ENCODE measurements at places on chromosomes 2 and 18.

GRCh38 chr2:28305202-28305601 lies 87.5 kb upstream of the FOSL2 start:
- DNase-seq: no peak

- DNase-seq: no peak
Observed at GRCh38 chr2:1698188-1698945, 45.9 kb downstream of the PXDN start.

- DNase-seq: no peak
Observed at GRCh38 chr2:27354597-27354927, 2.0 kb downstream of the GTF3C2 start.

GRCh38 chr2:235045336-235045972 lies 93.6 kb downstream of the SH3BP4 start:
- no peak for DNase-seq

DNA sequence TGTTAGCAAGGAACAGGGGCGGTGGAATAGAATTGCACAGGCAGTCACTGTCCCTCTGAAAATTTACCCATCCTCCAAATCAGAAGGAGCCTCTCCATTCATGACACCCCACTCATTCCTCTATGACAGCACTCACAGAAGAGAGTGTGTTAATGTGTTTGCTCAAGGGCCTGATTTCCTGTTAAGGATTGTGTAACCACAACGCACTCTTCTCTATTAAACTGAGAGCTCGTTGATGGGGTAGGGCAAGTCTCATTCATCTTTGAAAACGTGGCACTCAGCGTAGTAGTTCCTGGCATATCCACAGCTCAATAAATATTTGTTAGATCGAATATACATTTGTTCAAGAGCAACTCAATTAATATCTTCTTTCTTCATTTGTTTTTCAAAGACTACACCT lies 106.4 kb downstream of the VAPA start:
- no peak for DNase-seq

DNA sequence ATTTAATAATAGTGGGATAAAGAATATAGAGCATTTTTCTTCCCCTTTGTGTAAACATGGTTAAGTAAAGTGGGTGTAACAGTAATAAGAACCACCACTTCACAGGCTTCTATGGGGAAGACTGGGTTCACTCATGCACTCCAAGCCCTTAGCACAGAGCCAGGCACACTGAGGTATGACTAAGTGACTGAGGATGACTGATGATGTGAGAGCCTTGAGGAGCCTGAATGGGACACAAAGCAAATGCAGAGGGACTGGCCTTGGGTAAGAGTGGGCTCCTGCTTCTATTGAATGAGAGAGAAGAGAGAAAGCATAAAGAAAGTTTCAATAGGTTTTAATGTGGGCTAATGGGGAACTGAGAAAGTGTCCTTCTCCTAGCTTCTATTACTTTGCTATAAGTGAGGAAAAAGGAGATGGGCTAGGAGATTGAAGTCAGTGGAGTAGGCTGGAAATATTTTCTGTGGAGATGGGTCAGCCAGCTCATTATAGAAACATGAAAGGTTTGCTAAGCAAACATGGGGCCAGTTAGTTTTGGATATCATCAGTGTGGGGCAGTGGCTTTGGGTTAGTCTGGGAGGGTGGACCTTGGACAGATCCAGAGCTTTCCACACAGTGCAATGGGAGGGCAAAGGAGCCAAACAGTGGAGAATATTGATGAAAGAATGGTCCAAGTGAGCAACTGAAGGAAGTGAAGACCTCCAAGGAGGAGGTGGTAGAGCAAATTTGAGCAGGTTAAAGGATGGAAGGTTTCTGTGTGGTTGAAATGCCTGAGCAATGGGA lies 20.6 kb downstream of the IL1F10 start:
- DNase-seq: no peak

- no peak for DNase-seq
Observed at GRCh38 chr18:48702346-48703027, 163.7 kb downstream of the CTIF start.

GRCh38 chr2:170300993-170301392 lies 123.0 kb downstream of the MYO3B start:
- DNase-seq: no peak

DNA sequence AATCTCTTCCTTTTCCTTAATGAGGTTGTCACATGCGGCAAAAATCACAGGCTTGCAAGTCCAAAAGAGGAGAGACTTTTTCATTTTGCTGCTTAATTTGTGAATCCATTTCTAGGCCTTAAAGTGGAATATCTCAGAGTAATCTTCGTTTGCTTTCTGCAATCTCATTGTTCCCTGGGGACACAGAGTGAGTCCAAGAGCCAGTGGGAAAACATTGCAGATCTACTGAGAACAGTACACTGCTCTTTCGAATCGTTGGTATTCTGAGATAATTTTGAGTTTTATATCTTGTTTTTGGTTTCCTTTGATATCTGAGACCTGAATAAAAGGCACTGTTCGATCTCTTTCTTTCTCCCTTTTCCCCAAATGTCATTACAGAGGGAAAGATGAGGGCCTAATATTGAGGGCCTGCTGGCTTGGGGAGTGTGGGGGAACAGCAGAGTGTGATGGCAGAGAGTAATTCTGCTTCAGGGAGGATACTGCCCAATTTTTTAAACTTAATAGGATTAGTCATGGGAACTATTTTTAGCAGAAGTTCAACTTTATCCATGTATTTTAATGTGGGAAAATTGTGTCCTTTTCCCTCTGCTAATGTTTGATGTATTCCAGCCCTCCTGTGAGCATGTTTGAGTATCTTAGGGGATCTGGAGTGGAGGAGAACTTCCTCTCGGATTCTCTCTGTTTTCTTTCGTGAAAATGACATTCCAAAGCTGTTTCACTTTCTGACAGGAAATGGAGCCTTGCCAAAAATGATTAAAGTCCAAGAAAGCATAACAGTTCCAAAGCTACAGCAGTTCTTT lies 418.2 kb upstream of the ZEB2 start:
- peak; percentile 61 for DNase-seq
